ENCODE measurements at places on chromosomes 6 and 20.
A peak's percentile ranks its signal among the peaks of the same experiment; 100 is the strongest.

DNA sequence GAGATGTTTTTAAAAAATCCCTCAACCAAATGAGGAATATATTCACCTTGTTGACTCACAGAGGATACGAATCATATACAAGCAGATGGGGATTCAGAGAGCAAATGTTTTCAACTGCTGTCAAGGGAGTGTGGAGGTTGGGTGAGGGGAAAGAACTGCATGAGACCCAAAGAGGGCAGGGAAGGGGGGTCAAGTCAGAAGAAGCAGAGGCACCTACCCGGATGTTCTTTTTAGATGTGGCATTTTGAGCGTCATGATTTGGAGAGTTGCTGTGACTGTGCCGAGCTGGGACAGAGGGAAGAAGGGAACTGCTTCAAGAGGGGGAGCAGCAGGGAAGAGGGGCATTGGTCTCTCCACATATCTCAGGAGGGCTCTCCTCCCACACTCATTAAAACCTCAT is 191.3 kb upstream of the PROKR2 start:
- no peak overlapping the region for H3K4me3 ChIP-seq
- DNase-seq: no peak
- H3K4me1 ChIP-seq: peaks cover 4% of the 10 kb centered on the region
- H3K27me3 ChIP-seq: no peaks in the 10 kb centered on the region
- H3K27ac ChIP-seq: no peak overlapping the region
- no peaks in the 10 kb centered on the region for H3K36me3 ChIP-seq

DNA sequence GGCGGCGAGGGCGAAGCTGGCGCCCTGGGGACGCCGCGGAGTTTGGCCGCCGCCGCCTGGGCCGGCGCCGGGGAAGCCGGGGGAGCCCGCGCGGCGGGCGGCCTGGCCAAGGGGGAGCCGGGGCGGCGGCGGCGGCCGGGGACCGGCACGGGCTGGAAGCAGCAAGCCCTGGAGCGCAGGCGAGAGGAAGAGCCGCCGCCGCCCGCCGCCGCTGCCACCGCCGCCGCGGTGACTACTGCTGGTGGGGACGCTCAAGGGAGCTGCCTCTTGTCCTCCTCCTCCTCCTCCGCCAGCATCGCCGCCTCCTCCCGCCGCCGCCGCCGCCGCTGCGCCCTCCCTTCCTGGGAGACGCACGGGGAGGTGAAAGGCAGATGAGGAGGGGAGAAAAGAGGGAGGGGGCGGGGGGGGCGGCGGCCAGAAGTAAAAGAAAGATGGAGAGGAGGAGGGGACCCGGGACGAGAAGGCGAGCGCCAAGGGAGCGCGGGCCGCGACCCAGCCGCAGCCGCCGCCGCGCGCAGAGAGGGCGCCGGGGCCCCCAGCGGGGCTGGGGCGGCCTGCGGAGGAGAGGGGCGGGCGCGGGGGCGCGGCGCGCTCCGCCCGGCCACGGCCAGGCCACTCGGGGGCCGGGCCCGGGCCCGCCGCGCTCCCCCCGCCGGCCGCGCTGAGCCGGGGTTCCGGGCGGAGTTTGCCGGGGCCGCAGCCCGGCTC is 846 bp downstream of the PDE10A start:
- peak overlapping the region; percentile 84 for H3K4me3 ChIP-seq
- peak; percentile 57 for DNase-seq
- peak overlapping the region; percentile 75 for H3K27ac ChIP-seq

DNA sequence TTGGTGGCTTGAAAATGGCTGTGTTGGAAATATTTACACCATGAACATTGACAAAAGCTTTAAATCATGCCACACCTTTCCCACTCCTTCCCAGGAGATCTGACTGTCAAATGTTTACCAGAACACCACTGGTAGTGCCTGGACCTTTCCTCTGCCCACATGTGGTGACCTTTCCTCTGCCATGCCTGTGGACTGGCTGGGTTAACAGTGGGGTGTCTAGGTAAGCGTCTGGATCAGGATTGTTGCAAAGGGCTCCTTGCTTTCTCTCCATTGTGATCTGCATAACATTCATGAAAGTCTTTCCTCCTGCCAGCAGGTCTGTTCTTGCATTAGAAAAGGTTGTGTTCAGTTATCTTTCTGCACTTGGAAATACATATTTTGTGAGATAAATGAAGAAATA is 572.7 kb downstream of the DHX35 start:
- no peak for DNase-seq
- H3K27me3 ChIP-seq: no peaks in the 10 kb centered on the region
- H3K4me3 ChIP-seq: no peak overlapping the region
- no peaks in the 10 kb centered on the region for H3K4me1 ChIP-seq
- no peaks in the 10 kb centered on the region for H3K36me3 ChIP-seq

GRCh38 chr6:106530026-106530425 is 99.3 kb downstream of the RTN4IP1 start:
- H3K4me1 ChIP-seq: no peaks in the 10 kb centered on the region

- H3K4me1 ChIP-seq: peaks cover 6% of the 10 kb centered on the region
- no peaks in the 10 kb centered on the region for H3K36me3 ChIP-seq
- no peak overlapping the region for H3K4me3 ChIP-seq
- H3K27me3 ChIP-seq: no peaks in the 10 kb centered on the region
These were observed 90.1 kb downstream of the HIVEP2 start for GRCh38 chr6:142854589-142855488.

- peaks cover 14% of the 10 kb centered on the region for H3K4me1 ChIP-seq
- peaks cover 5% of the 10 kb centered on the region for H3K36me3 ChIP-seq
- no peak overlapping the region for H3K27ac ChIP-seq
- no peak for DNase-seq
- no peaks in the 10 kb centered on the region for H3K27me3 ChIP-seq
- no peak overlapping the region for H3K4me3 ChIP-seq
These were observed 5.9 kb downstream of the WRNIP1 start for GRCh38 chr6:2771079-2771478.

DNA sequence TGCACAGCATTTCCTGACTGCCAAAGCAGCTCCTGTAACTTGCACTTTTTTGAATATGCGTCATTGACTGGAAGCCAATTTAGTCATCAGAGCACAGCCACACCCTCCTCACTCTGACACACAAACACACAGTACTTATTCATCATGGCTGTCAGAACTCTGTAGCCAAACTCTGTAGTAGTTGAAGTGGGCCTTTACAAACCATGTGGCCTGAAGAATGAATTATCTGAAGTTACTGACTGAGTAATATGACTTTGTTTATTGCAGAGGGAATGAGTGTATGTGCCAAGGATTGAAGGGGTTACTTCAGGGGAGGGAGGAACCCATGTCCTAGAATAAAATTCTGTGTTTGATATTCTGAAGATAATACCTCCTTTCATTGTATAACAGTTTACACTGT is 102.7 kb downstream of the FIG4 start:
- H3K4me3 ChIP-seq: no peak overlapping the region
- H3K27ac ChIP-seq: no peak overlapping the region
- peaks cover 18% of the 10 kb centered on the region for H3K4me1 ChIP-seq
- H3K36me3 ChIP-seq: no peaks in the 10 kb centered on the region
- H3K27me3 ChIP-seq: no peaks in the 10 kb centered on the region
- DNase-seq: no peak

DNA sequence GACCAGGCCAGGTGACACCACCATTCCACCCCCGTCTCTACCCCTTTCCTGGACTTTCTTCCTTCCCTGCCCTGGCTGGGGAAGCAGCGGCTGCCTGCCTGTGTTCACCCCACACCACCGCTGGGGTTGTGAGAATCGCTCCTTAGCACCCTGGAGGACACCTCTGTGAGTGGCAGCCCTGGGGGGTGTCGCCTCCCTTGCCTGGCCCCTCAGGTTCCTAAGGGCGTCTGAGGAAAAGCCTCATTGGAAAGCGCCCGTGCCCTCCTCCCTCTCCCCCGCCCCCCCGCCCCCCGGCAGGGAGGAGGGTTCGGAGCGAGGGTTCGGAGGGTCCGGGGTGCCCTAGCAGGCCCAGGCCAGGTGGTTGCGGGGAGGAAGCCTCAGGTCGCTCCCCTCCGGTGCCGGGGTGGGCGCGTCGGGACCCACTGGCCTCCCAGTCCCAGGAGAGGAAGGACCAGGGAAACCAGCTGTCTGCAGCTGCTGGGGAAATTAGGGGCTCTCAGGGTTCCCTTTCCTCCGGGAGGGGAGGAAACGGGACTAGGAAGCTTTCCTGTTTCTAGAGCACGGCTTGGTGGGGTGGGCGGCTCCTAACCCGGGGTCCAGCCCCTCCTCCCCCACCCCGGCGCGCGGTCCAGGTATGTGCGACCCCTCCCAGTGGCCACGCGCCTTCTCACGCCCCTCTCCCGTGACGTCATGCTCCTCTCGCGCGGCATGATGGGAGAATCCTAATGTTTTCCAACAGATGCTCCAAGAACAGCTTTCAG is at the start of gene PHACTR3:
PHACTR3 (plus strand) TSS at position 760 of the 761 bp plus-strand sequence. CDS start 475 bp downstream, outside the sequence.
- peaks cover 69% of the 10 kb centered on the region for H3K27me3 ChIP-seq
- H3K4me1 ChIP-seq: no peaks in the 10 kb centered on the region
- DNase-seq: peak; percentile 27
- no peaks in the 10 kb centered on the region for H3K36me3 ChIP-seq
- H3K27ac ChIP-seq: no peak within 1 kb of the TSS

- H3K36me3 ChIP-seq: no peaks in the 10 kb centered on the region
- H3K4me1 ChIP-seq: no peaks in the 10 kb centered on the region
- H3K27me3 ChIP-seq: no peaks in the 10 kb centered on the region
- DNase-seq: no peak
- no peak overlapping the region for H3K27ac ChIP-seq
- H3K4me3 ChIP-seq: no peak overlapping the region
These were observed 309.3 kb upstream of the SUPT3H start for GRCh38 chr6:45686841-45687569.

GRCh38 chr6:56582236-56582635 is 60.5 kb downstream of the DST start:
- no peak overlapping the region for H3K27ac ChIP-seq
- H3K4me1 ChIP-seq: no peaks in the 10 kb centered on the region
- DNase-seq: no peak
- peaks cover 20% of the 10 kb centered on the region for H3K36me3 ChIP-seq
- H3K27me3 ChIP-seq: no peaks in the 10 kb centered on the region

DNA sequence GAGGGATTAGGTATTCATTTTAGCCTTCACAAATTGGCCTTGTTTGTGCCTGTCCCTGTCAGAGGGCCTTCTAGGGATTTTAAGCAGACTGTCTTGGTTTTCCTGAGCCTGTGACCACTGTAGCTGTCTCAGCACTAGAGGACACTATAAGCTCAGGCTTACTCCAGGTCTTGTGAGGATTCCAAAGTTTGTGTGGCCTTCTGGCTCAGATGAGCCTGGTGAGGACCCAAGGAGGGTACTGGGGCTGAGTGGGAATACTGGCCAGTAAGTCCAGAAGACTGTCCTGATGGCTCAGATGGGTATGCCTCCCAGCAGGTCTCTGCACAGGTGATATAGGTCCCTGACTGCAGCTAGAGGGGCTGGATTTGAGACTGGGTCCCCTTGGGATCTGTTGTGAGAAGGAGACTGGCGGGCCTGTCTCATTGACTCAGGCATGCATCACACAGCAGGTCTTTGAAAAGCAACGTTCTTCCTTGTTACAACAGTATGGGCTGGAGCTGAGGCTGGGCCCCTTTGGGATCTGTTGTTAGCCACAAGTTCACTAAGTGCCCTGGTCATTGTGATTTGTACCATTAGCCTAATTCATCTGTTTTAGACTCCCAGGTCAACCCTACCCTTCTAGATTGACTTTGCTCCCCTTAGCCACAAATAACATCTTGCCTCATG is 26.3 kb upstream of the TFB1M start:
- no peaks in the 10 kb centered on the region for H3K36me3 ChIP-seq
- no peak overlapping the region for H3K4me3 ChIP-seq
- H3K27ac ChIP-seq: no peak overlapping the region
- no peaks in the 10 kb centered on the region for H3K27me3 ChIP-seq
- DNase-seq: no peak

DNA sequence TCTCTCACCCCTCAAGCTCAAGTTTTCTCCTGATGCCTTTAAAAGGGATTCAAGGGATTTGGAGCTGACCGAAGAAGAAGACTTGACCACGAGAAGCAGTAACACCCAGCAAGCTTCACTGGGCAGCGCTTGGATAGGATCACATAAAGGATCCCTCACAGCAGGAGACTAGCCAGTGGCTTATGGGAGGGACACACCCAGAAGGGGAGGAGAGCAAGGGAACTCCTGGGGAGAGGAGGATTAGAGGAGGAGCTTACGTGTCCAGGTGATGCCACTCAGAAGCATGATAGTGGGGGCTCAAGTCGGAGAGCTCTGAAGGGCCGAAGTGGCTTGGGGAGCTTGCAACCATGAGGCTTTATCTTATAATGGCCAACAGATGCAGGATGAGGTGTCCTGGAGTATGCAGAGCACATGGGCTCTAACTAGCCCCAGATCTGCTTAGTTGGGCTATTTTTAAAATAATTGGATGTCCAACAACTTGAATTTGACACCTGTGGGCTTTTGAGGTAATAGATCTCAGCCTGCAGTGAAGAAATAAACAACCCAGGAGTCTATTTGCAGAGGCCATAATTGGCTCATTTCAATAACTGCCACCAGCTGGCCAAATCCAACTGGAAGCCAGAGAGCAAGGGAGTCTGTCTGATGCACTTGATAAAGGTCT is 137.9 kb upstream of the EXOC2 start:
- DNase-seq: no peak
- H3K36me3 ChIP-seq: no peaks in the 10 kb centered on the region
- H3K4me1 ChIP-seq: peaks cover 3% of the 10 kb centered on the region
- H3K27me3 ChIP-seq: no peaks in the 10 kb centered on the region
- H3K4me3 ChIP-seq: no peak overlapping the region
- no peak overlapping the region for H3K27ac ChIP-seq

- no peaks in the 10 kb centered on the region for H3K27me3 ChIP-seq
- peaks cover 18% of the 10 kb centered on the region for H3K4me1 ChIP-seq
- H3K36me3 ChIP-seq: no peaks in the 10 kb centered on the region
- H3K4me3 ChIP-seq: no peak overlapping the region
- no peak overlapping the region for H3K27ac ChIP-seq
- DNase-seq: no peak
These were observed 99.2 kb upstream of the FOXP4 start for GRCh38 chr6:41446907-41447545.

- DNase-seq: no peak
- H3K27ac ChIP-seq: no peak overlapping the region
- H3K36me3 ChIP-seq: peaks cover 1% of the 10 kb centered on the region
- no peak overlapping the region for H3K4me3 ChIP-seq
These were observed 2.2 kb upstream of the ID1 start for GRCh38 chr20:31602779-31603441.
